Epithelial cell of proximal tubule (primary cell): ENCODE measurements at places on chromosomes 6 and 20. TPM values are rescaled to one million over a fixed set of nuclear protein-coding genes. Genes with fewer than 3 reads are reported as not detected.

The ASIP gene
- total RNA-seq: not detected in 2 replicates

DNA sequence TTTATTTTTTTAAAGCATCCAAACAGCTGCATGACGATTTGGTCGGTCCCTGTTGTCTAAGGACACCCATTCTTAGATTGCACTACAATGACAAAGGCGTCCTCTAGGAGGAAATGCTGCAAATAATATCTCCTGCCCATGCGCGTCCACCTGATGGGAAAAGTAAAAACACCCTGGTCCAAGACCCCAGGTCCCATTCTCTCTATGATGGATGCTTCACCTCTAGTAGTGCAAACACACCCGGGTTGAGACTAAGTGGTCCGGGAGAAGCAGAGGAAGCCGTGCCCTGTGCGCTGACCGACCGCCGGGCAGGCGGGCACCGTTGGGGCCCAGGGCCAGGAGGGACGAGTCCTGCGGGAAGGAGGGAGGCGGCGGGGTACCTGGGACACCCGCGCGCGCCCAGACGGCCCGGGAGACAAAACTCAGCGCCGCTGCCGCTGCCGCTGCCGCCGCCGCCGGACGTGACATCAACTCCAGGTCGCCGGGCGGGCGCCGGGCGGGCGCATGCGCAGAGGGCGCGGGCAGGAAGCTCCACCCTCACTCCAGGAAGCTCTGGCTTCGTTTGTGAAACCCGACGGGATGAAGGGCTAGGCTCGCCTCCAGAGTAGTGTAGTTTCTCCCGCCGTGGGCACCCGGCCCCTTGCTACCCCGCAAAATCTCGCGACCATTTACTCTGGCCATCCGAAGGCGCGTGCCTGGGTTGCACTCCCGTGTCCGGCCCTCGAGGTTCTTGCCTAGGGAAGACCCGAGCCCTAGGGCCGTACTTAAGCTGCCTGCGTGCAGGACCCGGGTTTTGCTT is at the start of gene TBC1D7:
TBC1D7 (minus strand) TSS at position 462 of the 799 bp plus-strand sequence. CDS start 1,639 bp downstream, outside the sequence.
- DNase-seq: peak; percentile 37

GRCh38 chr20:24100370-24101011 is 111.9 kb upstream of the GGTLC1 start:
- peak; percentile 27 for DNase-seq

DNA sequence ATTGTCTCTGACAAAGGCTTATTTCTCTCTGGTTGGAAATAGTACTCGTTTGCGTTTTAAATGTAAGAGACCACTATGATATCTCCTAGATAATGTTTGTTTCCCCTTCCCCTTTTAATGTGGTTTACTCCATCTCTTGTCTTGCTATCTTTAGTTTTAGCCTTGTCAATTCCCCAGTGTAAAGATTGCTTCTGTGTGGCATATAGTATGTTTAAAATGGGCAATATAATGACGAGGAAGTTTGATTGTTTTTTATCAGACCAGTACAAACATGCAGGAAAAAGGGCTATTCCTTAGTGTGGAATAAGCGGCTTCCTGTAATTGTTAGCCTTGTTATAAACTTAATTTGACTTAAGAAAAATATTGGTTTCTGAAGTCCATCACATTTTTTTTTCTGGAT is 3.1 kb downstream of the QKI start:
- no peak for DNase-seq

GRCh38 chr20:55004044-55004443 is 528.7 kb downstream of the DOK5 start:
- DNase-seq: no peak
